HCT116 (cell line): ENCODE measurements at places on chromosomes 1 and 21. TPM values are rescaled to one million over a fixed set of nuclear protein-coding genes. Genes with fewer than 3 reads are reported as not detected.

GRCh38 chr1:227996187-227996950, 10.4 kb upstream of the WNT3A start:
- no peak for DNase-seq

DNA sequence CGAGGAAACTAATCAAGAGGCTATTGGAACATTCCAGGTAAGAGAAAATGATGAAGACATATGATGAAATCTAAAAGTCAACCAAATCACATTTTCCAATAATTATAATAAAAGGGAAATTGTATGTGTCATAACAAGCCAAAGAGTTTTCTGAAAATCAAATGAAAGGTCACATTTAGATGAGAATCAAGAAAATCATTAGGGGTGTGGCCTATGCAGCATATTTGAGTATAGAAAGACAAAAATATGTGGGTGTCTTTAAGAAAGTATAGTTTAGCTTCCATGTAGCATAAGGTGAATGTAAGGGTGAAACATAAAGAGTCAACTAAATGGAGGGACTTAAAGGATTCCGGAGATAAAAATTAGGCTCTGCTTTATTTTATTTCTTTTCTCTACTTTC, 9.2 kb upstream of the RNPC3 start:
- DNase-seq = no peak

LCE3D gene
- not detected for total RNA-seq

CRYAA gene
- total RNA-seq = not detected

DNA sequence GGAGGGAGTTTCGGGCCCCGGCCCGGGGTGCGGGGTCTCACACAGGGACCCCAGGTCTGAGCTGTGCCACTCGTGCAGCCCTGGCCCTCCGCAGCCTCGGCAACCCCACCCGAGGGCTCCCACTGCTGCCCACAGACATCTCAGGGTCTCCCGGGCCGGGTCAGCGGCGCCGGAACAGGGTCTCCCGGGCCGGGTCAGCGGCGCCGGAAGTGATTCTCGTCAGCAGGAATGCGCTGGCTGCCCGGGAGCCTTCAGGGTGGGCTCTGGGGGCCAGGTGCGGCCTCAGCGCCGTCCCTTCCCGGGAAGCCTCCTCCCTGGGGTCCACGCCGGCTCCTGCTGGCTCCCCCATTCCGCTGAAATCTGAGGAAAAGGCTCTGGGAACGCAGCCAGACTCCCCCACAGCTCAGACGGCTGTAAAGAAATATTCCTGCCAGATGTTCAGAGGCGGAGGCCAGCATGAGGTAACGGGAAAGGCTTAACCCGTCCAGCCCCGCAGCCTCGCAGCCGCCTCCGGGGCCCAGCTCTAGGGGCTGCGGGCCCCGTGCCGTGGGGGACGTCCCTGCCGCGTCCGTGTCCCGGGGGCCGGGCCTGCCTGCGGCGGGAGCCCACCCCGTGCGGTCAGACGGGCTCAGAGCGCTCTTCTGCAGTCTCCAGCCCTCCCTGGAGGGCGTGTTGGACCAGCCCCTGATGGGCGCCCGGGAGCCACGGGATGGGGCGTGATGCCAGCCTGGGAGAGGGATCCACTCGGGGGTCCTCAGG, 8.7 kb upstream of the COL6A1 start:
- DNase-seq = no peak

- DNase-seq = no peak
Measured at GRCh38 chr1:44113095-44113609, 5.5 kb upstream of the KLF17 start.

LIPI gene
- not detected for total RNA-seq

GRCh38 chr21:45299864-45300785, 12.4 kb upstream of the POFUT2 start:
- DNase-seq = no peak

RAB7B gene
- total RNA-seq = 0.22 TPM

DNA sequence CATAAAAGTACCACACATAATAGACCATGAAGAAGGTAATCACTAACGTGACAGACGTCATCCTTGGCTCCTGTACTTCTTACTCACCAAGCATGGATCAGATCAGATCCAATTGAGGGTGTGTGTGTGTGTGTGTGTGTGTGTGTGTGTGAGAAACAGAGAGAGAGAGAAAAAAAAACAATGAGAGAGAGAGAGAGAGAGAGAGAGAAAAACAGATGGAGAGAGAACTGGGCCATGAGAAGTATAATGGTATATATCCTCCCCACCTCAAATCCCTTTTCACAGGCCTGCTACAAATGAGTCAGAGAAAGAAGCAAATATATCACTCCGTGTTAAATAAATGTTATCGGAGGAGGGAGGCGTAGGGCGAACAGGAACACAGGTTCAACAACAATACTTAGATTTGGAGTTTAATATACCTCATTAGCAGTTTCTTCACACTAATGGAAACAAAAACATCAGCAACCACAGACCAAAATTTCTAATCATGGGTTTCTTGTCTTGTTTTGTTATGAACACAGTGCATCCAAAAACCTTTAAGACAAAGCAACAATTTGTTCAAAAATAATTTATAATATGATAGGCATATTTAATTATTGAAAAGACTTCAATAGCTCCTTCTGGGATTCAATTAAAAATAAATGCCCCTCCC, 45.3 kb downstream of the TIAM1 start:
- DNase-seq = no peak

DNA sequence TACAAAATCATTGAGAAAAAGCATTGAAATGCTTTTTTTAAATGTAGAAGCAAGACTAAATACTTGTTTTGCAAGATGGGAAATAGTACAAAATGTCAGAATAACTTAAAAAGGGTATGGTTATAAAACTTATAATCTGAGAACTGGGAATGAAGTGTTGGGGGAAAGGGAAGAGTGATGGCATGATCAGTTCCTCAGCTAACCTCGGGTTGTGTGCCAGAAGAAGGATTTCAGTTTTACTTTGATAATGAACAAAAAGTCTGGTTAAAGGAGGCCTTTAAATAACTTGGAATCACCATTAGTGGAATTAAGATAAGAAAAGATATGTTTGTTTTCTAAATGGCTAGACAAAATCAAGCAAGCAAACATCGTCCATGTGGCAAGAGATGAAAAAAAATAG, 20.7 kb downstream of the NEK7 start:
- DNase-seq = no peak

DNA sequence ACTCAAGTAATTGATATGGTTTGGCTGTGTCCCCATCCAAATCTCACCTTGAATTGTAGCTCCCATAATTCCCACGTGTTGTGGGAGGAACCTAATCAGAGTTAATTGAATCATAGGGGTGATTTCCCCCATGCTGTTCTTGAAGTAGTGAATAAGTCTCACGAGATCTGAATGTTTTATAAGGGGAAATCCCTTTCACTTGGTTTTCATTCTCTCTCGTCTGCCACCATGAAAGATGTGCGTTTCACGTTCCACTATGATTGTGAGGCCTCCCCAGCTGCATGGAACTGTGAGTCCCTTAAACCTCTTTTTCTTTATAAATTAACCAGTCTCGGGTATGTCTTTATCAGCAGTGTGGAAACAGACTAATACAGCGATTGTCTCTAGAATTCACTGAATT, 135.4 kb downstream of the BACH1 start:
- DNase-seq = no peak

EPS8L3 gene
- 0.96 TPM for total RNA-seq

DNA sequence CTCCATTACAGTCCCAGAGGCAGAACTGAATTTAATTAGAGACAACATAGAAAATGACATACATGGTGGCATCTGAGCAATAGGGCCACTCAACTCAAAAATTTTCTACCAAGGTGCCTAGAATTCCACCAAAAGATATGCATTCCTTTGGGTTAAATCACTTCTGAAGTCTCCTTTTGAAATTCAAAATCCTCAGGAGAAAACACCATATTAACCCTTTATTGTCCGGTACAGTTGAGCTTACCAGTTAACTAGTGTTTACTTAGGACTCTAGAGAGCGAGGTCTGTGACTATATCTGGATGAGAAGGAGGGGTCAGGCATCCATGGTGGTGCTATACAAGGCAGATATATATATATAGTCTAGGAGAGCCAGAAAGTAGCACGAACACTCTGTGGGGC, 355.6 kb upstream of the CAMK1G start:
- DNase-seq = no peak

DNA sequence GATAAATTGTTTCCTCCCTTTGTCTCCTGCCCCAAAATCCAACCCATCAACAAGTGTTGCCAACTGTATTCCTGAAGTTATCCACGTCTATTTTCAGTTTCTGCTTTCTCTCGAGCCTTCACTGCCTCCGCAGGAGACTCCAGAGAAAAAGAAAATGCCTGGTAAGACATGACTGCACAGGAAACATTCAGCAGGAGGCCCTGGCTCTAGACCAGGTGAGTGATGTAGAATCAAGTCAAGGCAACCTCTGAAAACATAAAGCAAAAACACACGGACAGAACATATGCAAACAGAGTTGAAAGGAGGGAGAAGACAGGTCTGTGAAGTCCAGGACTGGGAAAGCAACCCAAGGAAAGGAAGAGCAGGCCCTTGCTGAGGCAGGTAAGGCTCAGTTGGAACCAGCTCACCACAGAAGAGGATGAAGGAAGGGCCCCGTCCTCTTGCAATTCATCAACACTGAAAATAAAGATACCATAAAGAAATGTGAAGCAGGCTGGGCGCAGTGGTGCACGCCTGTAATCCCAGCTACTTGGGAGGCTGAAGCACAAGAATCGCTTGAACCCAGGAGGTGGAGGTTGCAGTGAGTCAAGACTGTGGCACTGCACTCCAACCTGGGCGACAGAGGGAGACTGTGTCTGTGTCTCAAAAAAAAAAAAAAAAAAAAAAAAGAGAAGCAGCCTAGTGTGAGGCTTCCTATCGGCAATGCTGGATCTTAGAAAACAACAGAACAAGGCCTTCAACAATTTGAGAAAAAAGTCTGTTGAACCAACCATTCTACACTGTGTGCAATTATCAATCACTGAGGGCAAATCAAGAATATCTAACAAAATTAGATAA, 8.8 kb downstream of the NOL9 start:
- no peak for DNase-seq

RHBDL2 gene
- total RNA-seq = not detected

GRCh38 chr1:22830041-22830566, 119.5 kb downstream of the EPHB2 start:
- DNase-seq = no peak

- DNase-seq = peak; percentile 57
Measured at GRCh38 chr21:31580866-31581276, 78.6 kb upstream of the SOD1 start.

- DNase-seq = peak; percentile 55
Measured at GRCh38 chr1:48530727-48531351, 58.8 kb upstream of the SPATA6 start.

GRCh38 chr1:2022063-2022770, 3.1 kb downstream of the GABRD start:
- no peak for DNase-seq

- DNase-seq = no peak
Measured at GRCh38 chr21:17979763-17980162, 160.6 kb upstream of the C21orf91 start.

- DNase-seq = no peak
Measured at GRCh38 chr1:62437273-62437940, 558 bp downstream of the USP1 start.

- no peak for DNase-seq
Measured at GRCh38 chr1:20368866-20369470, 78.3 kb downstream of the VWA5B1 start.

CD84 gene
- 0.02 TPM for total RNA-seq

NPPB gene
- total RNA-seq = not detected

DNA sequence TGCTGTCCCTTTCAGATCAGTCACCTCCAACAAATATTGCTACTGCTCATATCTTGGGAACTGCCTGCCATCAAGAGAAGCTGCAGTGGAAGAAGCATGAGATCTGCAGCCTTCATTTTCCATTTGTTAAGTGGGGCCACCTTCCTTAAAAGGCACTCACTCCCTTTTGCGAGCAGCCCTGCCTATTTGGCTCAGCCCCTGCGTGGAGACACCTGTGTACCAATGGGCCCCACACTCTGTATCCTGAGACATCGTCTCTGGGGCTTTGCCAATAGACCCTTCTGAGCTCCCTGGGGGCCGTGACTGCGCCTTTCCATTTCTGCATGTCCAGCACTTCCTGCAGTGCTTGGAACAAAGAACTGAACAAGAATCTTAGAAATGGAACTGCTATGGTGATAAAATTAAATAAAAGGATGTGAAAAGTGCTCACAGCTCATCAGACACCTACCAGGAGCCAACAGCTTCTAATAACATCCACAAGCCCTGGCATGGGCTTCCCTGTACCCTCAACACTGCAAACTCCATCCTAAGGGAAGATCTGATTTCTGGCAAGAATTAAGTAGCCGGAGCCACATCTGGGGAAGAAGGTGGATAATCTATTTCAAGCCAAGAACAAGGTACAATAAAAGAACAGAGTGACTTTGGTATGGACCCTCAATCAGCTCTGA, 36.7 kb downstream of the PARP1 start:
- DNase-seq = no peak

CLIC4 gene
- 77.2 TPM for total RNA-seq

TSPEAR gene
- not detected for total RNA-seq

MXRA8 gene
- 0.74 TPM for total RNA-seq

DNA sequence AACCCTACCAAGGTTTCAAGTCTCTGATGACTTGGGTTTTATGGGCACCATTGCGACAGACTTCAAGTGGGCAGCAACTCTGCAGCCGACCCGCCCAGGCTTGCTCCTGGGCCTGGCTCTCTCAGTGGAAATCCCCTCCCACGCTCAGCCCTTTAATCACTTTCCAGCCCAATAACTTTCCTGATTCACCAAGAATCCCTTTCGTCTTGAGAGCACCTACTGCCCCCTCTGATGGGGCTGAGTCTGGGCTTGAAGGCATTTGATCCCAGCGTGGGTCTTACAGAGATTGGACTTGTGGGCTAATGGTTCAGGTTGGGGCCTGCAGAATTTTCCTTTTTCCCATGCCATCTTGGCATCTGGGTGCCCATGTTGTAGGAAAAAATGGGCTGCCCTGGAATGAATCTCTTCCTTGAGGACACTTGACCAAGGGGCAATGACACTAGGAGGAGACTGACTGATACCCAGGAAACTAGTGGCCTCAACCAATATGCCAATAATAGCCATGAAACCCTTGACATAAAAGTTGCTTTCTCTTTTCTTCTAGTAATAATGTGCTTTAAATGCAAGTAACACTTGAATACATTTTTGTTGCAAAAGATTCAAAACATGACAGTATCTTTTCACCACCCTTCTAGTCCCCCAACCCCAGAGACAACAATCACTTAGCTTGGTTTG, 7.8 kb upstream of the PHLDA3 start:
- DNase-seq = no peak

- DNase-seq = no peak
Measured at GRCh38 chr1:1208713-1209433, 2.5 kb upstream of the TNFRSF18 start.

DNA sequence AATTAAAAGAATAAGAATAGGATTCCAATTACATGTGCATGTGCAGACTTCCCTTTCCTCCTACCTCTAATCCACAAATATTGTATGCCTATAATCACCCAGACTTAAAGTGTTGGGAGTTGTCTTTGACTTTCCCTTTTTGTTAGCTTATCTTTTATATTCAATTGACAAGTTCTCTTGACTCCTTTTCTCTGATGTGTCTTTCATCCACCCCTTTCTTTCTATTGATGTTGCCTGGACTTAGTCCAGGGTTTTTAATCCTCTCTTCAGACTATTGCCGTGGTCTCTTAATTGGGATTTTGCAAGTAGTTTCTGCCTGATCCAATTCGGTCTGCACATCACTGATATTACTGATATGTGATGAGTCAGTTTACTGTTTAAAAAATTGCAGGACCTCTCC, 170.9 kb downstream of the LHX8 start:
- DNase-seq = no peak

LCE1F gene
- not detected for total RNA-seq
